Karpas-422 (cell line): ENCODE measurements at places on chromosomes 4 and X. TPM values are rescaled to one million over a fixed set of nuclear protein-coding genes. Genes with fewer than 3 reads are reported as not detected.

Gene CT45A3
- total RNA-seq, result not detected in 2 replicates

Gene SPIN2A
- 0.97 TPM in 1 of 2 replicates, not detected in the other for total RNA-seq

Gene FATE1
- total RNA-seq, result not detected in 2 replicates

Gene FRMD7
- total RNA-seq, result not detected in 2 replicates

Gene IL2RG
- total RNA-seq, result 4.3 and 9.1 TPM in 2 replicates

Gene ANKRD50
- not detected in 2 replicates for total RNA-seq

Gene FAM184B
- total RNA-seq, result not detected in 2 replicates

Gene SHOX
- total RNA-seq, result 0.36 TPM in 1 of 2 replicates, not detected in the other

Gene SRPX
- not detected in 2 replicates for total RNA-seq

Gene ASB9
- total RNA-seq, result not detected in 2 replicates

Gene EPHA5
- 0.14 TPM in 1 of 2 replicates, not detected in the other for total RNA-seq

Gene MAGEE2
- not detected in 2 replicates for total RNA-seq

Gene C4orf54
- total RNA-seq, result 3.4 and 4.7 TPM in 2 replicates

Gene TBC1D8B
- not detected in 2 replicates for total RNA-seq

Gene GRK4
- total RNA-seq, result 3.0 and 3.8 TPM in 2 replicates

Gene AMER1
- total RNA-seq, result 3.1 and 4.4 TPM in 2 replicates

Gene GPR119
- total RNA-seq, result not detected in 2 replicates

Gene POU4F2
- total RNA-seq, result not detected in 2 replicates

Gene SYTL5
- not detected in 2 replicates for total RNA-seq

Gene GNL3L
- total RNA-seq, result 39.3 and 57.0 TPM in 2 replicates
